ENCODE measurements at places on chromosomes 12 and 14.

DNA sequence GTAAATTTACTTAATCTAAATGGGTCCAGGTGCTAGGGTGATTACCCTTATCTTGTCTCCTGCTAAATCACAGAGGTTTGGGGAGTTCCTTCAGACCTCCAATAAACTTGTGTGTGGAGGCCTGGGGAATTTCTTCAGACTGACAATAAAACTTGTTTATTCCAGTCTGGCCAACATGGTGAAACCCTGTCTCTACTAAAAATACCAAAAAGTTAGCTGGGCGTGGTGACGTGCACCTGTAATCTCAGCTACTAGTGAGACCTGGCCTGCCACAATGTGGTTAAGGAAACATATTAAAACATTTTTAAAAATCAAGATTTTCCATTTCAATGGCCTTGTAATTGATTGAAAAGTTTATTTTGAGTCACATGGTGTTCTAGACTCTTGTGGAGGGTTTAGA lies 126.9 kb upstream of the FGD4 start:
- H3K4me3 ChIP-seq, result no peak overlapping the region
- H3K36me3 ChIP-seq, result peaks cover 6% of the 10 kb centered on the region
- peaks cover 47% of the 10 kb centered on the region for H3K4me1 ChIP-seq
- H3K27ac ChIP-seq, result no peak overlapping the region

DNA sequence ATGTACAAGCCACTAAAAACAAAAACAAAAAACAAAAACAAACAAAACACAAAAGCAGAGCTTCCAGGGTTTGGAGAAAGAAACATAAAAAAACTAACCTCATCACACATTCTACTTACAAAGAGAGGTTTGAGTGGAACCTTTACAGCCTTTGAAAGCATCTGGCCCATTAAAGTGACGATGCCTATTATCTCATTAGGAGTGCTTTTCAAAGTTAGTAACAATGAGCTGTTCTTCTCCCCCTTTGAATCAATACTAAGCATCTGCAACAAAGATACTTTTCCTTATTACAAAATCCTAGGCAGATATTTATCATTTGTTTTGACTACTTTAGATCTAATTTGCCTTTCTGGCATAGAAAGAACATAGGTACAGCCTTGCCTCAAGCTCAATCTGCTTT lies 217.3 kb downstream of the PPM1H start:
- peak overlapping the region; percentile 56 for H3K27ac ChIP-seq
- H3K4me1 ChIP-seq, result peaks cover 64% of the 10 kb centered on the region
- peaks cover 9% of the 10 kb centered on the region for H3K27me3 ChIP-seq
- no peaks in the 10 kb centered on the region for H3K36me3 ChIP-seq
- H3K4me3 ChIP-seq, result peak overlapping the region; percentile 75

DNA sequence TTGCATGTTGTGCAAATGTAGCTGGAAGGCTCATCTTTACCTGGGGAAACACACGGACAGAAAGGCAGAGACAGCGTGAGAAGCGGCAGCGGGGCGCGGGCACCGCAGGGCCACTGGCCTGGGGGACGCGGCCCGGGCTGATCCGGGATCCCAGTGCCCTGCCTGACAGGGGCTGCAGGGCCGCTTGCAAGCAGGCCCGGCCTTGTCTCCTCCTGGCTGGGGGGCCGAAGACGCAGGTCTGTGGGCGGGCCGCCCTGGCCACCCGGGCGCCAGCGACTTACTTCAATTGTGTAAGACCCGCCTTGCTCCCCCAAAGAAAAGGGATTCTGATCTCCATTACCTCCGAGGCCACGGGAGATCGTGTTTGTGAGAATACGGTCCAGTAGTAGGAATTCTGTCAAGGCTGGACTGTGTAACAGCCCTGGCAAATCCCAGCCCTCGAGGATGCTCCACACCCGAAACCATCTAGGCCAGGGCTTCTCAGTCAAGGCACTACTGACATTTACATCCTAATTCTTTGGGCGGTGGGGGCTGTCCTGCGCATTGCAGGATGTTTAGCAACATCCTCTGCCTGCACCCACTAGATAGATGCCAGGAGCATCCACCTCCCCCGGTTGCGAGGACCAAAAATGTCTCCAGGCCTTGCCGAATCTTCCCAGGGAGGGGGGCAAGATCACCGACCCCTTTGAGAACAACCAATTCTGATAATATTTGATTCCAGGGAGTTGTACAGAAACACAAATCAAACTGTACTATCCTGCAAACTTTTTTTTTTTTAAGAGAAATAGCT lies 95.6 kb downstream of the BCL11B start:
- H3K4me1 ChIP-seq, result no peaks in the 10 kb centered on the region
- H3K27ac ChIP-seq, result no peak overlapping the region
- H3K36me3 ChIP-seq, result no peaks in the 10 kb centered on the region

DNA sequence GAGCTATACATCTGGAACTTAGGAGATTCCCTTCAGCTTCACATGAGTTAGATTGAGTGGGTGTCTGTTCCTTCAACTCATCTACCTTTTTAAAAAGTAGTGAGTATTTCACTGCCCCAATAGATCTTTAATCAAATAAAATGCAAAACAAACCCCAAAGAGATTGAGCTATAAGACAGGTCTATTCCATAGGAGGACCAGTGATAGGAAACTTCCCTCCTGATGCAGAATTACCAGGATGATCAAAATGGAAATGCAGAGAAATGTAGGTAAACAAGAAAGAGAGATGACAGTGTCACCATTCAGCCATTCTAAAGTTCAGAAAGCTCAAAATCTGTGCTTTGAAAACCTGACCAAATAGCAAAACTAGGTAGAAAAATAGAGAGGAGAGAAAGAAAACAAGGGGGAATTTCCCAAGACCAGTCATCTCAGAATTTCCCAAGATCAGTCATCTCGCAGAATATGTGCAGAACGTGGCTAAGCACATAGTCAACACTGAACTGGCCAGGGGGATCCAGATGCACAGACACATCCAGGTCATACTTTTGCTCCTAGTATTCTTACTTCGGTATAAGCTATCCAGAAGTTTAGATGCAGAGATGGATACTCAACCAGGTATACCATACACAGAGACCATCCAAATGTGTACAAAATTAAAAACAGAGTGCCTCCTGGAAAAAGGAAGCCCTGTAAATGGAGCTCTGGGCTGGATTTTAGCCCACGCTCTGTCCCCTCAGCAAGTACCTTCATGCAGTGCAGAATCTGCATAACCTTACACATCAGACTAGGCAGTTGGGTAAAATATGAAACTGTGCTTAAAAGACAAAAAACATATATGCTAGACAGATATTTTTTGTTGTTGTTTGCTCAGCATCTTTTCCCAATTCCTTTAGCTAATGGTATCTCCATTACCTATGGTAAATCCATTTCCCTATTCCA lies 27.4 kb downstream of the SLC41A2 start:
- no peak overlapping the region for H3K4me3 ChIP-seq
- H3K27me3 ChIP-seq, result no peaks in the 10 kb centered on the region
- no peak for DNase-seq
- H3K36me3 ChIP-seq, result no peaks in the 10 kb centered on the region

GRCh38 chr12:4450551-4451112 lies 5.0 kb upstream of the FGF6 start:
- peaks cover 5% of the 10 kb centered on the region for H3K27me3 ChIP-seq
- H3K36me3 ChIP-seq, result peaks cover 9% of the 10 kb centered on the region

DNA sequence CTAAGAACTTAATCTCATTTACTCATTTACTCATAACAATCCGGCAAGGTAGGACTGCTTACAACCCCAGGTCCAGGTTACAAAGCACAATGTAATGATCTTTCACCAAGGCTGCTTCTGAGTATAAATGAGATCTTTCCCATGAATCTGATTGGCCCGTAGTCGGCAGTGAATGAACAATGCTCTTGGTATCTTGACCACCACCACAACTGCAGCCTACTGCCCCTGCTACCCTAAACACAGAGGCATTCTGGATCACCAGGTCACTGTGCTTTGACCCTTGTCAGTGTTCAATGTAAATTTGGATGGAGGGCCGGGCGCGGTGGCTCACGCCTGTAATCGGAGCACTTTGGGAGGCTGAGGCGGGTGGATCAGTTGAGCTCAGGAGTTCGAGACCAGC lies 15.9 kb downstream of the FAM181A start:
- no peaks in the 10 kb centered on the region for H3K27me3 ChIP-seq
- DNase-seq, result no peak
- no peaks in the 10 kb centered on the region for H3K36me3 ChIP-seq
- H3K27ac ChIP-seq, result no peak overlapping the region
- H3K4me1 ChIP-seq, result peaks cover 32% of the 10 kb centered on the region
- H3K4me3 ChIP-seq, result no peak overlapping the region

DNA sequence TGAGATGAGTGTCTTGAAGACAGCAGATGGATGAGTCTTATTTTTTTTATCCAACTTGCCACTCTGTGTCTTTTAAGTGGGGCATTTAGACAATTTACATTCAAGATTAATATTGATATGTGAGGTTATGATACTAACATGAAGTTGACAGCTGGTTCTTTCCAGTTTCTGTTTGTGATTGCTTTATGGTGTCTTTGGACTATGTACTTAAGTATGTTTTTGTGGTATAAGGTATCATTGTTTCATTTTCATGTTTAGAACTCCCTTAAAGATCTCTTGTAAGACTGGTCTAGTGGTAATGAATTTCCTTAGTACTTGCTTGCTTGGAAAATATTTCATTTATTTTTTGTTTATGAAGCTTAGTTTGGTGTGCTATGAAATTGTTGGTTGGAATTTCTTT lies 550.3 kb upstream of the NOVA1 start:
- H3K36me3 ChIP-seq, result no peaks in the 10 kb centered on the region
- no peak overlapping the region for H3K4me3 ChIP-seq
- no peak overlapping the region for H3K27ac ChIP-seq
- H3K4me1 ChIP-seq, result no peaks in the 10 kb centered on the region

- H3K27me3 ChIP-seq, result no peaks in the 10 kb centered on the region
- no peaks in the 10 kb centered on the region for H3K4me1 ChIP-seq
- no peak for DNase-seq
These were observed 157.5 kb downstream of the TMTC3 start for GRCh38 chr12:88299567-88300101.

GRCh38 chr12:71626768-71627167 lies 36.9 kb downstream of the ZFC3H1 start:
- no peak for DNase-seq
- no peak overlapping the region for H3K4me3 ChIP-seq
- no peaks in the 10 kb centered on the region for H3K36me3 ChIP-seq

DNA sequence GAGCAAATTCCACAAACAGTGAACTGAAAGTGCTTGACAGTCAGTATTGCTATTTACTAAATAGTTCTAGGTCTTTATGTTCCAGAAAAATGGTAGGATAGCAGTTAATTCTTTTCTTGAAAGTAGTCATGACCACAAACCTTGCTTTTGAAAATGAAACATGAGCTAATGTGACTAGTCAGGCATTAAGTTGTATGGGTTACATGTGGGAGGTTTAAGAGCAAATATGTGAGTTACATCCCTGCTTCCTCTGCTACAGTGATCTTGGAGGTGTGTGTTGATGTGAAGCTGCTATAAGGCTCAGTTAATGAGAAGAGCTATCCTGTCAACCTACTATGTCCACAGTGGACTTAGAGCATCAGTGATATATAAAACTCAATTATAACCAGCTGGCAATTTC lies 741.6 kb downstream of the FSCB start:
- H3K4me1 ChIP-seq, result no peaks in the 10 kb centered on the region
- H3K4me3 ChIP-seq, result no peak overlapping the region
- no peak for DNase-seq

DNA sequence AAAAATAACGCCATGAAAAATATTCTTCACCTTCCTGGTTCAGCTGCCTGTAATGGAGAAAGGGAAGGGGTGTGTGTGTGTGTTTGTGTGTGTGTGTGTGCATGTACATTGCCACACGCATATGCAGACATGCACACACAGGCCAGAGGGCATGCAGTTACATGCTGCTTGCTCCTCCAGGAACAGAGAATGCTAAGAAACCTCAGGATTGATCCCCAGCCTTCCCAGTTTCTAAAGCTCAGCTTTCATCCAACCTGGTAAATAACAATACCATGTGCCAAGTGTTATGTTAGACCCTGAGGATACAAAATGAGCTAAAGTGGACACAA lies 241.7 kb downstream of the SPTSSA start:
- H3K27ac ChIP-seq, result no peak overlapping the region
- no peaks in the 10 kb centered on the region for H3K36me3 ChIP-seq
- H3K4me3 ChIP-seq, result no peak overlapping the region
- peaks cover 5% of the 10 kb centered on the region for H3K27me3 ChIP-seq
- DNase-seq, result no peak
- H3K4me1 ChIP-seq, result peaks cover 13% of the 10 kb centered on the region

DNA sequence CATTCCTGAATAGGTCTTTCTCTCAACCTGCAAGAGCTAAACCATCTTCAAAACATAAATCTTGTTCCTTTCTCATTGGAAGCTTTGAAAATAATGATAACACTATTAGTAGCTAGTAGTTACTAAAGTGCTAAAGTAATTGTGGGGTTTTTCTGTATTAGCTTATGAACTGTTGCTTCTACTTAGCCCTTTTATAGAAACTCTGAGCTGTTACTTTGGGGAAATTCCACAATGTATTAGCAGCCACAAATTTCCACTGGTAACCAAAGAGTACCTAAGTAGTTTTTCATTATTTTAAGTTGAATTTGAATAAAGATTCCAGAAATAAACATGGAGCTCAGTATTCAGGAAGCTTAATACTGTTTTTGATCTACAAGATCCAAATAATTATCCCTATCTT lies 6.4 kb upstream of the MAPK1IP1L start:
- no peak overlapping the region for H3K4me3 ChIP-seq
- no peaks in the 10 kb centered on the region for H3K36me3 ChIP-seq
- H3K4me1 ChIP-seq, result peaks cover 4% of the 10 kb centered on the region

DNA sequence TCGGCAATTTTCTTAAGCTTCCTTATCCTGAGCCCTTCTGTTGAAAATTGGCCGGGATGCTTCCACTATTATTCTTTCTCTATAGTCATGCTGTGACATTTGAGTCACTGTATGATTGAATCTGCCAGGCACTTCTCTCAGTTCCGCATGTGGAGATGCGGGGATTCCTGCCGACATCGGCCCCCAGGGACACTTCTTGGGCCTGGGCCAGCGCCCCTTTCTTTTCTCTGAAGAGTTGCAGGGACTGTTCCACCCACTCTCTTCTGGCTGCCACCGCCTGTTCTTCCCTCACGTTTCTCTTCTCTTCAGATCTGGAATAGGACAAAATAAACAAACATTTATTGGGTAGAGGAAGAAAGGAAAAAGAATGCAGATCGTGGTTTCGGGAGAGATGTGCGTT lies 310.1 kb downstream of the ETNK1 start:
- peaks cover 3% of the 10 kb centered on the region for H3K27me3 ChIP-seq
- H3K36me3 ChIP-seq, result no peaks in the 10 kb centered on the region
- no peaks in the 10 kb centered on the region for H3K4me1 ChIP-seq
- no peak overlapping the region for H3K27ac ChIP-seq

GRCh38 chr14:68945585-68946488 lies 33.3 kb downstream of the ACTN1 start:
- no peak overlapping the region for H3K4me3 ChIP-seq
- DNase-seq, result no peak
- peaks cover 24% of the 10 kb centered on the region for H3K4me1 ChIP-seq
- peaks cover 17% of the 10 kb centered on the region for H3K27me3 ChIP-seq
- H3K36me3 ChIP-seq, result no peaks in the 10 kb centered on the region

DNA sequence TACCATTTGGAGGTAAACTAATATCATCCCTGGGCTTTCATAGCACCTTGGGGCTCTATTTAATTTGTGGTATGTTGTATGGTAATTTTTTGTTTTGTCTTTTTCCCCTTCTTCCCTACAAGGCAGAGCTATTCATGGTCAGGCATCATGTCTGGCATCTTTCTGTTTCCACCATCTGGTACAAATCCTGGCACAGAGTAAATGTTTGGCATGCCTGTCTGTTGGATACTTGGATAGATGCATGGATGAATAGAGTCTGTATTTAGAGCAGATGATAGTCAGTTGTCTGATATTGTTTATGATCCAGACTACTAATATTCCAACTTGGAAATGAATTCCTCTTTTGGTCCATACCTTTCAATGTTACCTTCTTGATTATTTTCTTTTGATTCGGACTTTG lies 139.8 kb downstream of the NEDD1 start:
- no peaks in the 10 kb centered on the region for H3K36me3 ChIP-seq
- H3K4me3 ChIP-seq, result no peak overlapping the region
- no peaks in the 10 kb centered on the region for H3K4me1 ChIP-seq
- no peak overlapping the region for H3K27ac ChIP-seq
- H3K27me3 ChIP-seq, result peaks cover 2% of the 10 kb centered on the region
